ENCODE measurements at places on chromosomes 7 and 10. TPM values are rescaled to one million over a fixed set of nuclear protein-coding genes. Genes with fewer than 3 reads are reported as not detected.

TMEM213 gene
- not detected for total RNA-seq

RGR gene
- total RNA-seq = not detected

CTAGE4 gene
- total RNA-seq = 3.1 TPM

DNA sequence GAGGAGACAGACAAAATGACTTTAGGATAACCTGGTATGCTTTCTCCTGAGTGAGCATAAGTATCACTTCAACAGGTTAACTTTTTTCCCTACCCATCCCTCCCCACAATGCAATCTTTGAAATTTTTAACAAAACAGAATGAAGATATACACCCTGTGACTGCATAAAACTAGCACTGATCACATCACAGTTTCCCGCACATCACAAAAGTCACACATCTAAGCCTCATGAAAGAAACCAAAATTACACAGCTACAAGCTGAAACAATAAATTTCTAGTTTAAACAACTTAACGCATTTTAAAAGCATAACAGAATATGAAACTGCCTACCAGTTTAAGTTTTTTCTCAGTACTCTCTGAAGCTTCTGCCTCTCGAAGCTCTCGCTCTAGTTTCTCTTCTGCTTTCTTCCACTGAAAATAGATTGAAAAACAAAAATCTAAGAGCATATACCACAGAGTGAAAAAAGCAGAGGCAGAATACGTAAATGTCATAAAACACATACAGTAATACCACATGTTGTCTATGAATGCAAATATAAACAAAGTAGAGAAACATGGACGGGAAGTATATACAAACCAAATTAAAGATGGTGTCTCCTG, 18.1 kb downstream of the NOC3L start:
- no peak for DNase-seq

HOXA11 gene
- total RNA-seq = not detected

DNA sequence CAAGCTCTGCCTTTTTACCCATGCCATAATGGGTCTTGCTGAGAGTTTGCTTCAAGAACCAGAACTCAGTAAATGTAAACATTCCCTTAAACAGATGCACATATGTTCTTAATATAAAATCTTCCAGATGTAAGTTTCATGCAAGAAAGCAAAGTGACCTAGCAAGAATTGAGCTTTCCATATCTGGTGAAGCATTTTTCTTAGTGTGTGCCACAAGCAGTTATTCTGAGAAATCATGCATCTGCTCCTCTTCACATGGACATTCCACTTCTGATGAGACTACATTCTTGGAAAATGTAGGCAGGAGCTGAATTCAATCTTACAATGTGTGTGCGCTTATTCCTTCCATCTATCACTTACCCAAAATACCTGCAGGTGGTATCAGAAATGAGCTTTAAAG, 227.8 kb upstream of the LRRTM3 start:
- DNase-seq = no peak

PLCE1 gene
- total RNA-seq = 14.4 TPM

OR6V1 gene
- not detected for total RNA-seq

AIFM2 gene
- total RNA-seq = 8.7 TPM

KCND2 gene
- total RNA-seq = 0.13 TPM

DNA sequence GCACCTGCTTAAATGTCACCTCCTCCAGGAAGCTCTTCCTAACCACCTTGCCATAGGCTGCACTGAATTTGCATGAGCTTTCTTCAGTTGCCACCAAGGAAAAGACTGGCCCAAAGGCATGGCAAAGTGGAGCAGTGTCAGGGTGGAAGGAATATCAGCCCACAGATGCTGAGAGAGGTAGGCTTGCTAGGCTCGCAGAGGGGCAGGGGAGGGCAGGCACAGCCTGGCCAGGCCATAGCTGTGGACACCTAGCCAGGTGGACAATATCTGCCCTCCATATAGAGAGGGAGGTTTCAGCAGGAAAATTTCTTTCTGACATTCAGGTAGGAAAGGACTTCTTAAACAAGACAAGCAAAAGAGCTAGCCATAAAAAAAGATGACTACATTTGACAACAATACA, 166.3 kb downstream of the GRID1 start:
- peak; percentile 51 for DNase-seq

DNA sequence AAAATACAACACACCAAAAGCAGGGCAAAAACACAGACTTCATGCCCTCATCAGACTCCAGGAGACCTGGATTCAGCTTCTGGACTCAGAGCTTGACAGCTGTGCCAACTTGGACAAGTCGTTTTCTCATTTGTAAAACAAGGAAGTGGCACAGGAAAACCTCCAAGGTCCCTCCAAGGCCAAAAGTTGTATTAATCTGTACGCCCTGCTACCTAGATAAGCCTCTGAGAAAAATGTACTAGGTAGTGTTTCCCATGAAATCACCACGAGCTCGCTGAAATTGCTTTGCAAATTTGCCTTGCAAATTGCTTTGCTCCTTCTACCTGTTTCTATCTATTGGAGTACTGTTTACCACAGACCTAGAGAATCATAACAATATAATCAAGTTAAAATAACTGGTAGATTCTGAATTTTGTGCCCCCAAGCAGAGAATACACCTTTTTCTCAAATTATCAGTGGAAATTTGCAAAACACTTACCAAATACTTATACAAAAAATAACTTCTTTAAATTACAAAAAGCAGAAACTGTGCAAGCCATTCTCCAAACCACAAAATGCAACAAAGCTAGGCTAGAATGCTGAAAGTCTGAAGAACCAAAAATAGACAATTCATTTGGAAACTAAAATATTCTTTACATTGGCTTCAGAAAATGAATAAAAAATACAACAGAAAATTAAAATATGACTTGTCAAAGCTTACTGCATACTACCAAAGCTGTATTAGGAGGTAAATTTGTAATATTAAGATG, 158.1 kb upstream of the CHST15 start:
- no peak for DNase-seq

- DNase-seq = peak; percentile 87
These were observed 23.9 kb upstream of the LEP start for GRCh38 chr7:128217030-128217805.

- no peak for DNase-seq
These were observed 3.2 kb upstream of the GATA3 start for GRCh38 chr10:8051109-8051821.

GRCh38 chr7:74344132-74344496, 54.9 kb downstream of the CLIP2 start:
- no peak for DNase-seq

DNA sequence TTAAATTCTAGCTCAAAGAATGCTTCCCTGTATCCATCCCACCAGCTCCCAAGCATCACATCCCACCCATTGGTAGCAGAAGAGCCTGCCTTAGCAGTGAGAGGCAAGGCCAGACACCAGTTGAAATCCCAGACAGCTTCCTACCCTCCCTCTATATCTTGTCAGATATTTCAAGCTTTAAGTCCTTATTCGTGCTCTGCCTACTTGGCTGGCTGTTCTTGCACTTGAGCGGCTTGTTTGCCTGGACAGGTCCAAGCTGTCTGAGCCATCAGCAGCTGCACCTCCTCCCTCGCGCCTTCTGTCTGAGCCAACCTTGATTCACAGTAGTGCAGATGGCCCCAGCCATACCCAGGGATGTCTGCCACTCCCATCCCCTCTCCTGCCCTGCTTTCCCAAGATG, 16.4 kb downstream of the LRRC4 start:
- no peak for DNase-seq

OR2A42 gene
- total RNA-seq = not detected

GRCh38 chr10:1368842-1369171, 312.6 kb downstream of the WDR37 start:
- no peak for DNase-seq

INMT gene
- total RNA-seq = 22.5 TPM

GRCh38 chr7:104923010-104923421, 91.0 kb upstream of the KMT2E start:
- DNase-seq = peak; percentile 85

DNA sequence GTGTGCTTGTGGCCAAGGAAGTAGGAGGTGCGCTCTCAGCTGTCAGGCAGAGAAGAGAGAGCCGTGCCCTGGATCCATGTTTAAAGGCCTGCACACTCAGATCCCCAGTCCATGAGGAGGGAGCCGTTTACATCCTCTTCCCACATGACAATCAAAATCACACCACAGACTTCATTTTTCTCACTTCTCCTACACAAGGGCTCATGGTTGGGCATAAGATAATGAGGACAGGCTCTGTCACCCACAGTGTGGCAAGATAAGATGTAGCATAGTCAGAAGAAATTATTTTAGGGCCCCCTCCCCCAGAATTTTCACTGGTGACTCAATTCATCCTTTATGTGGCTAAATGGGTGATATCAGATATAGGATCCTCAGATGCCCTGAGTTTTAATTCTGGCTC, 35.9 kb upstream of the INHBA start:
- no peak for DNase-seq

- no peak for DNase-seq
These were observed 25.2 kb downstream of the ARL5B start for GRCh38 chr10:18684416-18684815.

PRTFDC1 gene
- total RNA-seq = 3.0 TPM

- peak; percentile 77 for DNase-seq
These were observed 58.0 kb downstream of the PDGFA start for GRCh38 chr7:461453-462172.

LHFPL3 gene
- not detected for total RNA-seq

MPP7 gene
- total RNA-seq = 10.4 TPM

DNA sequence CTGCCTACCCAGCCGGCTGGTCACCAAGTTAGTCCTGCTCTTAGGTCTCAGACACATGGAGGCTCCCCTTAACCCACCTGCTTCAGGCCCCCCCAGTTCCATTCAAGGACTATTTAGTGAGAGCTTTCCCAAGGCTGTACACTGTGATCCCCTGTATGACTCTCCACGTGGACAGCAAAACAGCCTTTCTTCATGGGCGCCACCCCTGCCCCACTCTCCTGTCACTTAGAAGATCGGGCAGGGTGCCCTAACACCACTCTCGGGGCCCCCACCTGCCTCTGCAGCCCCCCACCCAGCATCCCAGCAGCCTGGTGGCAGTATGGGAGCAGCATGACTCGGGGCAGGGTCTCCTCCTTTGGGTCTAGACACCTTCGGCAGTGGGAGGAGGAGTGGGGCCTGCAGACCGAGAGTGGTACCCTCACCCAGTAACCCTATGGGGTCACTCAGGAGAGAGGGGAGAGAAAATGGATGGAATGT, 116.6 kb downstream of the PTPN20 start:
- peak; percentile 59 for DNase-seq

DNA sequence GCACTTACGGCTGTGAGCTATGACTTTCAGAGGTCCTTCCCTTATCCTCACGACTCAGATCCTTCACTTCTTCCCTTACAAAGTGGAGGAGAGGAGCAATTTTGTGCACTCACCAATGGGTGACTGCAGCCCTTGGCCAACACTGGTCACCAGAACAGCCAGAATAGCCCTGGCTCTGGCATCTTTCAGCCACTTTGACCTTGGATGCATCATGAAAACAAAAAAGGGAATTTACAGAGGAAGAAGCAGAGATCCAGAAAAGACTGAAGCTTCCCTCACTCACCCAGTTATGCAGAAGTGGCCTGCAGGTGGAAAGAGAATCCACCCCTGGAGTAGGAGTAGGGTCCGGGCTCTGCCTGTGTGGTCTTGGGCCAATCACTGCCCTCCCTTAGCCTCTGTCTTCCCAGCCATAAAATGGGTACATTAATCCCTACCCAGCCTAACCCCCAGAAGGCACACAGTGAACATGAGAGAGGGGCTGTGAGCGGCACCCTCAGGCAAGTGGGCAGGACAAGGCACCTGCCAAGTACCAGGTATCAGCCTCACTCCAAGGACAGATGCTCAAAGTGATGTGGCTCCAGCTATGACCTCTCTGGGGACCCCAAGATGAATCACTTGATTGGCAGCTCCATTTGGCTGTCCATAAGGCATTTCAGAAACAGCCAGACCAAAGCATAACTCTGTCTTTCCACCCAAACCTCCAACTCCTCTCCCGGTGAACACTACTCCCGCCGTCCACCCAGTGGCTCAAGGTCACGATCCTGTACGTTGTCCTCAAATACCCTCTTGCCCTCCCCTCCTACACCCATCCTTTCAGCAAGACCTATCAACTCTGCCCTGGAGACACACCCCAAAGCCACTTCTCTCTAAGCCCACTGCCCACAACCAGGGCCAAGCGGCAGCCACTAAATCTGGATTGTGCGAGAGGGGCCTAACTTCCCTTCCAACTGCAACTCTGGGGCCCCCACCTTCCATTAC, 129.8 kb upstream of the ZMIZ1 start:
- peak; percentile 57 for DNase-seq

ANKRD61 gene
- total RNA-seq = not detected

DNA sequence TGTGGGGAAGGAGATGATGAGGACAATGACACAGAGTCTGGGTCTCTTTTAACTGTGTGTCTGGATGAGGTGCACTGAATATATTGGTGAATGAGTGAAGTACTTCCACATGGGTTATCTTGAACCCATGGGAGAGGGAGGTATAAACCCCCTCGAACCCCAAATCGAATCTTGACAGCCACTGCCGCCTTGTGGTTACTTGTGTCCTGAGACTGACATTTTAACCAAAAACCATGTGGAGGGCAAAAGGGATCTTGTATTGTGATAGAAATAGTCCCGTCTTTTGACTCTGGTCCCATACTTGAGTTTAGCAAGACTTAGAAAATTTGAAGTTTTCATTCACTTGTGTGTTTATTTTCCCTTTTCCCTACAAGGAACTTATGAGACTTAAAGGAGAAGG, 283.3 kb downstream of the PHTF2 start:
- DNase-seq = no peak

TRA2A gene
- total RNA-seq = 90.2 TPM

C1QL3 gene
- not detected for total RNA-seq

DNA sequence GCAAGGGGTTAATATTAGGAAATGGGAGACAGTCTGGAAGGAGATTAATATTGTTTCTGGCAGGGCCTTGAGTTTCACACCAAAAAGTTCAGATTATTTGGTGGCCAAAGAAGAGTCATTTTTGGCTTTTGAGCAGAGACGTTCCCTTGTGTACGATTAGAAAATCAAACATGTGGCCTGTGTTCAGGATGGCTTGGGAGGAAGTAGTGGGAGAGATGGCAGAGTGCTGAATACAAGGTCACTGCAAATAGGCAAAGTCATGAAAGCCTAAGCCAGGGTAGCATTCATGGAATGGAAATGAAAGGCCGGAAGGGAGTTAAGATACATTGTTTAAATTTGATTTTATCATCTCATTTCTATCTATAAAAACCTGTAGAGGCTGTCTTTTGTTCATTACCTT, 9.5 kb upstream of the GGCT start:
- DNase-seq = no peak

DNA sequence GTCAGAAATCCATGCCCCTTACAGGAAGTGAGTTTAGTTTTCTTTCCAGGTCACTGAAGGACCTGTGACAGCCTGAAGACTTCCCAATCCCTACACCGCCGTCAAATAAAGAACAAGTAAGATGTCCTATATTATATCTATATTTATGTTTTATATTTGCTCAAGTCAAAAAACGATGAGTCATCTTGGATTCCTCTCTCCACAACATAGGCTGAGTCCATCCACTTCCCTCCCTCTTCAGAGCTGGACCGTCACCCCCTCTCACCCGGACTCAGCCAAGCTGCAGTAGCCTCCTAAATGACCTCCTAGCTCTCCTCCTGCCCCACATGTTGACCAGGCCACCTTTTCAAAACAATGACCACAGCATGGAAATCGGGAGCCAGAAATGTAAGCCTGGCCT, 53.5 kb downstream of the GLI3 start:
- DNase-seq = no peak

HMX2 gene
- not detected for total RNA-seq
